NCI-H1092 (cell line): ENCODE measurements at places on chromosomes 7 and 10.
A peak's percentile ranks its signal among the peaks of the same experiment; 100 is the strongest.

DNA sequence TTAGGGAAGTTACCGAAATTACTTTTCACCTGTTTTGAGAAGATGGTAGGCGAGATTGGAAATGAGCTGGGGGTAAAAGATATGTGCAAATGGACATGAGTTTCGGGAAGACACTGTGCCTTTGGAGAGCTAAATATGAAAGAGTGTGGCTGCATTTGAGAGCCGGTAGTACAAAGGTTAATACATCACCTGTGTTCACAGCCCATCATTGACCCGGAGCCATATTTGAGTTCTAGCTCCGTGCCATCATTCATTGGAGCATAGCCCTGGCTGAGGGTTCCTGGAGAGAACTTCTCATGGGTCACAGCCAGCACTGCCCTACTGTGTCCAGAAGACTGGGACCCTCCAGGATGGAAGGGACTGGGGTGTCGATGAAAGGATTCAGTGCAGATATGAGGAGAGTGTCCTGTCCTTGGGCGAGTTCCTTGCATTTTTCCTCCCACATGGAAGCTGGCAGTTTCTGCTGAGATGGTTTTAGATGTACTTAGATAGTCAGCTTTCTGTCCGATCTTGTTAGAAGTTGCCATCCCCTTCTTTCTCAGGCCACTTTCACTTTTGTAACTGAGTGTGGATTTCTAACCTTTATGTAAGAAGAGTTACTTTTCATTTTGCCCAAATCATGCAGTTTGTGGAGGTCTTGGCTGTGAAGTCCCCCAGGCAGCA, 138.8 kb downstream of the JCAD start:
- no peak for DNase-seq

- DNase-seq = no peak
These were observed 85.2 kb upstream of the CDC14C start for GRCh38 chr7:48839108-48839507.

- DNase-seq = no peak
These were observed 883 bp upstream of the TRA2A start for GRCh38 chr7:23532490-23533237.

DNA sequence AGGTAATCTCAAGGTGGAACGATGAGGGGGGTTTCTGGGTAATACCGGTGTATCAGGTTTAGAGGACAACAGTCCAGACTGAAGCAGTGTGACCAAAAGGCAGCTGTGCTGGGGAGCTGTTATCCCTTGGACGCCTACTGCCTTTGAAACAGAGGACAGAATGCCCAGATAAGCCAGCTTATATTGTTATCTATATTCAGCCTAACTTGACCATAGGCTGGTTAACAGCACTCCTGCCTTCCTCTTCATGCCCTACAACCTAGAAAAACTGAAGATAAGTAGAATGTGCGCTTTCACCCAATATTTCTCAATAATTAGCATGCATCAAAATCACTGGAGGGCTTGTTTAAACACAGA, 44.9 kb downstream of the IL6 start:
- no peak for DNase-seq

GRCh38 chr10:74418285-74418872, 267.4 kb downstream of the ADK start:
- peak; percentile 88 for DNase-seq

GRCh38 chr10:86387178-86387794, 20.7 kb upstream of the GRID1 start:
- no peak for DNase-seq

- peak; percentile 4 for DNase-seq
These were observed 20.9 kb downstream of the CD36 start for GRCh38 chr7:80659120-80660055.

GRCh38 chr7:35993676-35994606, 159.1 kb upstream of the EEPD1 start:
- DNase-seq = no peak

DNA sequence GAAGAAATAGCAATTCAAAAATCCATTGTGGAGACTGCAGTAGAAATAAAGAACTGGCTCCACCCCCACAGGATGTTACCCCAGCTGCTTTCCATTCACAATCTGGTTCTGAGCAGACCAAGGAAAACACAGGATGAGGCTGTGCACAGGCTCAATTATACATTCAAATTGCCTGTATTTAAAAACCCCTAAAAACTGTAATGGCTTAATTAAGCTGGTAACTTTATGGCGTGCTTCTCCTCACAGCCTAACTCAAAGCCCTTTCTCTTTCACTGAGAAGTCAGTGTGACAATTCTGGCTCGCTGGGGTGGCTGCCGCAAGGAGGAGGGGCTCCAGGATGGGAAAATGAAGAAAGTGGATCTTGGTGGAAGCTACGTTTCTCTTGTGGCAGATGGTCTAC, 1191.1 kb downstream of the SORCS1 start:
- DNase-seq = no peak

GRCh38 chr7:8585591-8585990, 152.2 kb downstream of the NXPH1 start:
- DNase-seq = no peak

- no peak for DNase-seq
These were observed 74.5 kb downstream of the SND1 start for GRCh38 chr7:127726476-127726875.

- DNase-seq = no peak
These were observed 484.3 kb downstream of the MDFIC start for GRCh38 chr7:115406219-115406618.

- no peak for DNase-seq
These were observed 22.4 kb upstream of the HDAC9 start for GRCh38 chr7:18473119-18473518.

GRCh38 chr7:33243319-33243881, 114.0 kb downstream of the BBS9 start:
- DNase-seq = peak; percentile 45

DNA sequence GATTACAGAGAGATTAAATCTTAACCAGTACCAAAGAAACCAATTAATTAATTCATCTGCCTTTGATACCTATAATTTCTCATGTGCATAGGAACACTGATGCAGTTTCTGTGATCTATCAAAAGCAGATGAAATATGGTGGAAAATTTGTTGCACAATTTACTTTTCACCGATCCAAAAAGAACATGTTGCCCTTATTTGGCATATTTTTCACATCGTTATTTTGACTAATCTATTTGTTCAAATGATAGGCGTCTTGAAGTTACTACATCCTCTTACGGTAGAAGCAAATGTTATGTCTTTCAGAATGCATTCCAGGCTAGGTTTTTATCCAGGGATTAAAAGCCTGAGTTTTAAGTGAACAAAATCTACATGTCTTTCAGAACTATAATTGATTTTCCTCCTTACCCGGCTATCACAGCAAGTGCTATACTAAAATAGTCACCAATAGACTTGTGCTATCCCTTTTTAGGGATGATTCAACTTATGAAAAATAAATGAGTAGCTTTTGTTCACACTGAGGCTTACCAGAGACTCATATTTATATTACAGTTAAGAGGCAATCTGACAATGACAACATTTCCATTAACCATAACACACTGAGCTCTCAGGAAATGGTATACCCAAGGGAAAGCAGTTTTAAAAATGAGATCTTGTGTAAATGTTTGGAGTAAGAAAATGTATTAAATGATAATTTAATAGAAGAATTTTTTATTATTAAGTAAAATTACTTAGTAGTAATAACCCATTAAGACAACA, 16.8 kb upstream of the TES start:
- peak; percentile 6 for DNase-seq

DNA sequence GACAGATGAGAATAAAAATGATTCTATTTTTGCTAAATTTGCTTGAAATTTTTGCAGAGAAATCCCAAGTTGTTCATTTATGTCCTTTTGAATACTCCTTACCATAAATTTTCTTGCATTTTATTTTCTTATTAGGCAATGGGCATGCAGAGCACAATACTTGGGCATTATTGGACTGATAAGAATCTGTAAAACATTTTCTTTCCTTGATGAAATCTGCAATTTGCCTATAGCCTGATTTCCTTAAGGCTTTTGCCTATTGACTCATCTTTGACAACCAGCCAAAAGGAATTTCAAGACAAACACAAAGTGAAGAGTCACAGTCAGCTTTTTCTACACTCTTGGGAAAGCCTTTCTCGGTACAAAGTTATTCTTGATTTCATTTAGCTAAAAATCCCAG, 30.5 kb upstream of the GNAT3 start:
- no peak for DNase-seq

DNA sequence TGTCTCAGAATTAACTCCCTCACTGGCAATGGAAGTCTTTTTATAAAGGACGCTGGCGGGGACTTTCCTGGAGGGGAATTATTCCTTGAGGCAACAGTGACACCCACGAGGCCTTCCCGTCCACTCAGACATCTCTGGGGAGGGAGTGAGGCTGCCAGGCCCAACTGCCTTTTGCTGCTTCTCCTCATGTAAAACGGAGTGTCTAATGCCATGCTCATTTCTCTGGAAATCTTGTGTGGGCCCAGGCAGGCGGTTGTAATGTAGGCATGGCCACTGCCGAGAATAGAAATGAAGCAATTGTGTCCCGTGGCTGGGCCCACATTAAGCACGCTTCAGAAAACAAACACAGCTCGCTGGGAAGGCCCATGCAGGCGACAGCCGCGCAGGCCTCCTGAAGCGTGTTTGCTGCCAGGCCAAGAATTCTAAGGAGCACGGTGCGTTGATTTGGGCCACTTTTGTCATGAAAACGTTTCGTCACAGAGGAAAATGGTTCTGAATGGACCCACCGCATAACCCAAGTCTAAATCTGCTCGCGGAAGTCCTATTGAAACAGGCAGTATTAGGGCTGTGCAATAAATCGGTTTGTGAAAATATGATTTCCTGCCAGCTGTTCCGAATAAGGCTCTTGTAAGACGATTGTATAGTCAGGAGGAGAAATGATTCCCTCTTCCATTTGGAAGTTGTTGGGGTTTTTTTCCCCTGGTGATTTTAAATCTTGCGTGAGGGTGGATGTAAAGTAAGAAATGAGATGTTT, 104.2 kb upstream of the CHST15 start:
- DNase-seq = no peak

DNA sequence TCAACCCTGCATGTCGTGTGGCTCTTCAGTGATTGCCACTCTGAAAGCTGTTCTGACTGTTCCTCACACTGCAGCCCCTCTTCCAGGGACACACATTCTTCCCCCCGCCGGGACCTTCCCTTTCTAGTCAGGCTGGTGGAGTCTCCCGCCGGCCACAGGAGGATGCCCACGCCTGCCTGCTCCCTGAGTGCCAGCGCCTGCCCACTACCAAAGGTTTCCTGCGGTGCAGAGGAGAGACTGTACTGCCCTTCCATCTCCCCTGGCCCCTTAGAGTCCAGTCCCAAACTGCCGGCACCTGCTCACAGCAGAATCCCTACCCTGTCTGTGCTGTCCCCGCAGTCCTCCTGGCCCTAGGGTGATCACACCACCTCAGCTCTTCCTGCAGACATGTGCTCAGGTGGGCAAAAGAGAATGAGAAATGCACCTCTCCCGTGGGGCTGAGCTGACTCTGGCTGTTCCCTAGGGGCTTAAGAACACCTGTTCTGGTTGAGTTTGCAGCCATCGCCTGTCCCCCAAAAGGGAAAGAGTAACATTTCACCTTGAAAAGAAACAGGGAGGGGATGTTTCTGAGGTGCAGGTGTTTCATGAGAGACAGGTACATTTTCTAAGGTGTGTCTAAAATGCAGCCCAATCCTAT, 1.4 kb downstream of the PODXL start:
- no peak for DNase-seq

DNA sequence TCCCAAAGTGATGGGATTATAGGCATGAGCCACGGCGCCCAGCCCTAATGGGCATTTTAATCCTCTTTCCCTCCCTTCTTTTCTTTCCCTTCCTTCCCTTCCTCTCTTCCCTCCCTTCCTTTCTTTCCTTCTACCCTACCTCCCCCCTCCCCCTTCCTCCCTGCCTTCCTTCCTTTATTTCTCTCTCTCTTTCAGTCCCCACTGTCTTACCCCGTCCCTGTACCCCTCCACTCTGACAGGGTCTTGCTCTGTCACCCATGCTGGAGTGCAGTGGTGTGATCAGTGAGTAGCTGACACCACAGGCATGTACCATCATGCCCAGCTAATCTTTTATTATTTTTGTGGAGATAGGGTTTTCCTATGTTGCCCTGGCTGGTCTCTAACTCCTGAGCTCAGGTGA, 24.2 kb downstream of the LCOR start:
- DNase-seq = no peak

GRCh38 chr7:16734148-16734726, 19.3 kb upstream of the TSPAN13 start:
- no peak for DNase-seq
